Pancreas (tissue), 10 donors: ENCODE measurements at places on chromosomes 4 and X.

DNA sequence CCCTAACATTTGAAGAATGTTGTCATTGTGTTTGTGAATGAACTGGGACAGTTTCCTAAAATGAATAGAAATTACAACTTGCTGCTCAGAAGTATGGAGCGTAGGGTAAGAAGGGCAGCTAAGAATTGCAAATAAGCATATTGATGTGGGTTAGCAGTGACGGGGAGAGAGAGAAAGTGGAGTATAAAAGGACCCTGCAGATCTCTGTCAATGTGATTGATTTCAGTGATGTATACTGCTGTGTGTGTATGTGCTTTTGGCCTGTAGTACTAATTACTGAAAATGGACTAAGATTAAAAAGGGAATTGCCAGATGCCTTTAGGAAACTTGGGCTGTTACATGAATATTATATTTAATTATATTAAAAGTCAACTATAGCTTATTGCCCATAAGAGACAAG lies 7.8 kb upstream of the MFAP3L start:
- H3K4me3 ChIP-seq, result no peak overlapping the region
- no peaks in the 10 kb centered on the region for H3K36me3 ChIP-seq
- no peaks in the 10 kb centered on the region for H3K27me3 ChIP-seq

- H3K4me1 ChIP-seq, result no peaks in the 10 kb centered on the region
- no peaks in the 10 kb centered on the region for H3K36me3 ChIP-seq
- no peak overlapping the region for H3K27ac ChIP-seq
- no peak for DNase-seq
- H3K27me3 ChIP-seq, result no peaks in the 10 kb centered on the region
Observed at GRCh38 chr4:24032371-24032989, 142.6 kb upstream of the PPARGC1A start.

- DNase-seq, result no peak
- no peak overlapping the region for H3K27ac ChIP-seq
- H3K4me1 ChIP-seq, result no peaks in the 10 kb centered on the region
- no peaks in the 10 kb centered on the region for H3K36me3 ChIP-seq
- no peaks in the 10 kb centered on the region for H3K27me3 ChIP-seq
- H3K4me3 ChIP-seq, result no peak overlapping the region
Observed at GRCh38 chr4:2104556-2105345, 45.6 kb downstream of the NAT8L start.

DNA sequence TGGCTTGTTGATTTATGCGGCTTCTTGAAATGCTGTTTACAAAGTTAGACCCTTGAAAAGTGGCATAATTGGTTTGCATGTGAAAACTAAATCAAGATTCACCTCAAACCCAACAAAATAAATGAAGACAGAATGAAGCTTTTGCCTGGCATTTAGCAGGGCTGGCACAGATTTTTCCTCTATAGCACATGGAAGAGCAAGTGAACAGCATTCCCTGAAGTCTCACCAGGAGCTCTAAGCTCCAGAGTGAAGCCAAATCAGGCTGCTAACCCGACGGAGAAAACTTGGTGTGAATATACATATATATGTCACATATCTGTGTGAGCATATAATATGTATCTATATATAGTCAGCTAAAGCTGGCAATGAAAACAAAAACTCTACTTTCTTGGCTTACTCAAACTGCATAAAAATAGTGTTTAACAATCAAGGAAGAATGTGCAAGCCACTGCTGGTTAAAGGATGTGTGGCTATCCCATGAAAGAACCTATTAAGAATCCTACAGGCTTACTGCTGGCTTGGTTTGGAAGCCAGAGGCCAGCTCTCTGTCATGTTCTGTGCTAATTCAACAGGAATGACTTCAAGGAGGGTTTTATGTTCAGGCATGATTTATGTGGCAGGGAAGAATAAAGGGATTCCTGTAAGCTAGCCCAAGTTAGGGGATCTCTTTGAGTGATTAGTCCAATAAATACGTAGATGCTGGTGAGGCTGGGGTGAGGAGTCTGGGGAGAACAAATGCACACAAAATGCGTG lies 69.9 kb downstream of the MFAP3L start:
- no peaks in the 10 kb centered on the region for H3K27me3 ChIP-seq
- no peaks in the 10 kb centered on the region for H3K4me1 ChIP-seq
- H3K36me3 ChIP-seq, result no peaks in the 10 kb centered on the region
- no peak overlapping the region for H3K4me3 ChIP-seq

DNA sequence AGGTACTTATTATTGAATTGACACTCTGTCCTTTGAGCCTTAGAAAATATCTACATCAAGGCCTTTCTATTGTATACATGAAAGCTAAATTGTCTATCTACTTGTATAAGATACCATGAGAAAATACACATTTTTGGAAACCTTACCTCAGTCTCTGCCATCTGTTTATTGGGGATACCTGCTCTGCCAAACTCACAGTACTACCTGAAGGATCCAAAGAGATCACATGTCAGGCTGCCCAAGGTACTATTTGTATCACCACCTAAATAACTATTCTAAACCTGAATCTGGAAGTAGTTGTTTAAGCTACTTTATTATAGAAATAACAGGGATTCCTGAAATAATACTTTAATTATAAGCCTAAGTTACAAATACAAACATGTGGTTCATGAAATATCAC lies 126.2 kb downstream of the PALLD start:
- no peak for DNase-seq
- H3K4me3 ChIP-seq, result no peak overlapping the region
- no peaks in the 10 kb centered on the region for H3K4me1 ChIP-seq
- no peaks in the 10 kb centered on the region for H3K27me3 ChIP-seq
